ENCODE measurements at places on chromosomes 5 and 9.

DNA sequence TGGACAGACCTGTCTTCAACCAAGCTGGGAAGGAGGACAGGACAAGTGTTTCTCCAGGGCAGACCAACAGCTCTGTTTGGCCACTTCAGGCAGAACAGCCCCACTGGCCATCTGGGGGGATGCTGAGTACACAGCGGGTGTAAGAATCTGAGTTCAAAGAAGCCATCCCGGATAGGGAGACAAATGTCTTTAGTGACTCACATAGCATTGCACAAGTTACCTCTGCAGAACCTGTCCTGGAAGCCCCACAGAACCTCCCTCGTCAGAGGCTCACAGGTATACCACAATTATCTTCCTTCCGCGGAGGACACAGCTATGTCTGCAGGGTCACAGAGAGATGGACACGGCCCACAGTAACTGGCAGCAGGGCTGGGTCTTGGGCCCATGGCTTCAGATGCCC, 2.0 kb downstream of the OR2V2 start:
- DNase-seq = no peak

DNA sequence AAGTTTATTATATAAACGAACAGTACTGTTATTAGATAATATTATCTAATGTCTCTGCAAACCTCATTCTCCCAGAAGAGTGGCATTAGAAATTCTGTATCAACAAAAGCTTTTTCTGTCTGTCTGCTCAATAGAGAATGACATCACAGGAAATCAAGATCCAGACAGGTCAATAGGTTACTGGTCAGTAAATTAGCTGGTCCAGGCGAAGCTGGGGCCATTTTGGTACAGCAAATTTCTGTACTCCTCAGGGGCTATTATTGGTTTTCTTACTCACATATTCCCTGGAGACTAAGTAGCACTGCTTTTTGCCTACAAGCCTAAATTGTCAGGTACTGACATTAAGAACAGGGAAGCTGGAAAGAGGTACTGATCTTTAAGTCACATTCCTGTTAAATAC, 80.5 kb downstream of the PLPP1 start:
- no peak for DNase-seq

DNA sequence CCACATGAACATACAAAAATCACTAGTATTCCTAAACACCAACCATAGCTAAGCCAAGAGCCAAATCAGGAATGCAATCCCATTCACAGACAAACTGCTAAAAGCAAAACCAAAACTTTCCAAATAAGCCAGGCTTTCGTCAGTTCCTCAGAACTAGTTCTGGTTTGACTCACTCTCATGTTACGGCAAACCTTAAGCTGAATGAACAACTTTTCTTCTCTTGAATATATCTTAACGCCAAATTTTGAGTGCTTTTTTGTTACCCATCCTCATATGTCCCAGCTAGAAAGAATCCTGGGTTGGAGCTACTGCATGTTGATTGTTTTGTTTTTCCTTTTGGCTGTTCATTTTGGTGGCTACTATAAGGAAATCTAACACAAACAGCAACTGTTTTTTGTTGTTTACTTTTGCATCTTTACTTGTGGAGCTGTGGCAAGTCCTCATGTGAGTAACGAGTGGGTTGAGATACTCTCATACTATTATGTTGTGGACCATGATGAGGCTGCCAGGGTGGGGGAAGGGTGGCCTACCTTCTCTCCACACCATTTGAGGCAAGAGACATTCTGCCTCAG, at the start of gene PDCD1LG2:
PDCD1LG2 (plus strand) TSS at position 172 of the 572 bp plus-strand sequence. CDS start 12,016 bp downstream, outside the sequence.
- DNase-seq = no peak

GRCh38 chr9:36191290-36191645, 547 bp downstream of the CLTA start:
- DNase-seq = no peak

DNA sequence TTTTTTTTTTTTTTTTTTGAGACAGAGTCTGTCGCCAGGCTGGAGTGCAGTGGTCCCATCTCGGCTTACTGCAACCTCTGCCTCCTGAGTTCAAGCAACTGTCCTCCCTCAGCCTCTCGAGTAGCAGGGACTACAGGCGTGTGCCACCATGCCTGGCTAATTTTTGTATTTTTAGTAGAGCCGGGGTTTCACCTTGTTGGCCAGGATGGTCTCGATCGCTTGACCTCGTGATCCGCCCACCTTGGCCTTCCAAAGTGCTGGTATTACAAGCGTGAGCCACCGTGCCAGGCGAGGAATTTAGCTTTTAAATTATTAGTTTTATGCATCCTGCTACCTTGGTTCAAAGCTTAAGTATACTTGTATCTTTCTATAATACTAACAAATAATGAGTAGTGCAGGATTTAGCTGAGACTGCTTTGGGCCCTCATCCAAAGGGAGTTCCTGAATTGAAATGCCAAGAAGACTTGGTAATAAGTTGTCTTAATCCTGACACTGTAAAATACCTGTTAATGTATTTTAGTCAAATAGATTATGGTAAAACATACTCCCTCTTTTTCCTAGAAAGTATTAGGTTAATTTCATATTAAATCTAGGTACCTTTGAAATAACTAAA, 5.0 kb downstream of the CDC42SE2 start:
- DNase-seq = no peak

DNA sequence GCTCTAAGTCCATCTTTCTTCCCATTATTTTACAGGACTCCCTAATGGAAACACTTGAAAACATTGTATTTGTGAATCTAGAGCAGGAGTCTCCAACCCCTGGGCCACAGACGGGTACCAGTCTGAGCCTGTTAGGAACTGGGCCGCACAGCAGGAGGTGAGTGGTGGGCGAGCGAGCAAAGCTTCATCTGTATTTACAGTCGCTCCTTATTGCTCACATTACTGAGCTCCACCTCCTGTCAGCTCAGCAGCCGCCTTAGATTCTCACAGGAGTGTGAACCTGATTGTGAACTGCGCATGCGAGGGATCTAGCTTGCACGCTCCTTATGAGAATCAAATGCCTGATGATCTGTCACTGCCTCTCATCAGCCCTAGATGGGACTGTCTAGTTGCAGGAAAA, 111.0 kb downstream of the MED27 start:
- DNase-seq = no peak

- no peak for DNase-seq
Measured at GRCh38 chr9:109745335-109746283, 34.4 kb upstream of the PALM2AKAP2 start.

DNA sequence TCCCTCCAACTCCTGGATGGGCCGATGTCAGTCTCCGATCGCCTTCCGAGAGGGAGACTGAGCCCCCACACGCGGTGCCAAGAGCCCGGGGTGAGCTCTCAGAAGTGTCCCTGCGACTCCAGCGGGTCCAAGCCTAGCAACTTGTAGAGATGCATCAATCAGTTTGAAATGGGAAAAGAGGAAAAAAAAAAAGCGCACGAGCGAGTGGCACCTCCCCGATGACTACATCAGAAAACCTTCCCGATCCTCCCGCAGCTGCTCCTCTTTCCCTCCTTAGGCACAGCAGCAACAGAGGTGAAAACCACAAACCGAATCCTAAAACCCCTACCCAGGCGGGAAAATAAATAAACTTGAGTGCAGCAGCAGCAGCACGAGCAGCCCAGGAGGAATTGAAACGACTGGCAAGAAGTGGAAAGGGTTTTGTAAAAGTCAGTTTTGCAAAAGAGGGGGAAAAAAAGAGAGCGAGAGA, 1.0 kb upstream of the EFNA5 start:
- DNase-seq = no peak

DNA sequence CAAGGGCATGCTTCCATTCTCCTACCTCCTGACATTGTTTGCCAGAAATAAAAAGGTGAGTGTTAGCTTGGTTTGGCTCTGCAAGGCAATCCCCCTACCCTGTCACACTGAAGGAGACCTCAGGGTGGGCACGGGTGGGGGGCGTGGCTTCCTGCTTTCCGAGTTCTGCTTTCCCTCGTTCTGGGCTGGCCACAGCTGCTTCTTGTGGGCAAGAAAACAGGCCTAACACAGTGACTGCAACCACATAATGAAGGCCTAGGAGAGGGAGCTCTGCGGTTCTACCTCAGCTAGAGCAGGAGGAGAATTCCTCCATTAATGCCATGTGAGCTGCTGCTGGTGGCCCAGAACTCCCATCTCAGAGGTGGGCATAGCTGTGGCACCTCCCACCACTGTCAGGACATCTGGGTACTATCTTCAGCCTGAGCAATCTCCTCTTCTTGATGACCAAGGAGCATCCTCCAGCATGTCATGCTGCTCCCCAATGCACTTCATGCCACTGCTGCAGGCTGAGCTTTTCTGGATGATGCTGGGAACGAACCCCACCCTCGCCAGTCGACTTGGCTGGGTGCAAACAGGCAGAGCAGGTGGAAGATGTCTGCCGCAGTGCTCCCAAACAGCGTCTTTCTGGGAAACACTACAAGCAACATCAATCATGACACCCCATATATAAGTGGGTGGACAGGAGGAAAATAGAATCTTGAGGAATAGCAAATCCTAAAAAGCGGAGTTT, 139.5 kb upstream of the RAPGEF1 start:
- no peak for DNase-seq

GRCh38 chr5:40655138-40655537, 24.6 kb upstream of the PTGER4 start:
- no peak for DNase-seq

- DNase-seq = no peak
Measured at GRCh38 chr9:87786423-87786822, 60.5 kb downstream of the CTSL start.

DNA sequence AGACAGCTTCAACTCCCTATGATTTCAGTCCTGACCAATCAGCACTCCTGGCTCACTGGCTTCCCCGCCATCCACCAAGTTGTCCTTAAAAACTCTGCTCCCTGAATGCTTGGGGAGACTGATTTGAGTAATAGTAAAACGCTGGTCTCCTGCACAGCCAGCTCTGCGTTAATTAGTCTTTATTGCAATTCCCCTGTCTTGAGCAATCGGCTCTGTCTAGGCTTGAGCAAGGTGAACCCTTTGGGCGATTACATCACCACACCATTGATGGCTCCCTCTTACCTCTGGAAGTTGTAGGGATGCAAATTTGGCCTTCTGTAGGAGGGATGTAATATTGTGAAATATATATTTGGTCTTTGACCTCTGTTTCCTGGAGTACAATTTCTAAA, 2.9 kb upstream of the SLC23A1 start:
- no peak for DNase-seq

DNA sequence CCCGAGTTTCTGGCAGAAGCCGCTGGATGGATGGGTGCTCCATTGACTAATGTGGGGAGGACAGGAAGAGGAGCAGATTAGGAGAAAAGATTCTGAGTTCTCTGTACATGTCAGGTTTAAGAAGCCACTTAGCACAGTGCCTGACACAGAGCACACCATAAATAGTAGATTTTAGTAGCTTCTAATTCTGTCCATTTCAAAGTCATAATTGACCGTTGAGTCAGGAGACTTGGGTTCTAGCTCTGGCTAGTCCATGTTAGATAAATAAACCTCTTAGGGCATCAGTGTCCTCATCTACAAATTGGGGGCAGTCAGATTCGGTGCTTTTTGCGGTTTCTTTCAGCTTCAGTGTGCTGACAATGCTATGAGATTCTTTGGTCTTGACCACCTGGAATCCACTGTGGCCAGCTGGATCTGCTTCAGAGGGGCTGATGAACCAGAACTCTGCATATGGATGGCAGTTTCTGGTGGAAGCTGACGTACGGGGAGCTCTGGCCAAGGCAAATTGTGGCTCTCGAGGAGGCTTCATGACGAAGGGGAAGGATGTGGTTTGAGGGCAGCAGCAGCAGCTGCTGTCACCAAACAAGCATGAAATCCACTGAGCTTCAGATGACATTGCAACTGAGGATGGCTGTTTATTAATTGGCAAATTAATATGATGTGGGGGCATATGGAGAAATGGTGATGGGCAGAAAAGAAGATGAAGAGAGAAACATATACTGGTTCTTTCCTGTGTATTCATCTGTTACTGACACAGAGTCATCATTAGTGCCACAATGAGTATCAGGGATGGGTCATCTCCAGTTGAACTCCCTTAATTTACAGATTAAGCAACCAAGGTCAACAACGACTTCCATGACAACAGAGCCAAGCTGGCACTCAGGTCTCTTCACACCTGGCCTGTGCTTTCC, 134.4 kb downstream of the AOPEP start:
- DNase-seq = no peak

GRCh38 chr5:174553556-174553955, 170.8 kb upstream of the MSX2 start:
- DNase-seq = no peak

DNA sequence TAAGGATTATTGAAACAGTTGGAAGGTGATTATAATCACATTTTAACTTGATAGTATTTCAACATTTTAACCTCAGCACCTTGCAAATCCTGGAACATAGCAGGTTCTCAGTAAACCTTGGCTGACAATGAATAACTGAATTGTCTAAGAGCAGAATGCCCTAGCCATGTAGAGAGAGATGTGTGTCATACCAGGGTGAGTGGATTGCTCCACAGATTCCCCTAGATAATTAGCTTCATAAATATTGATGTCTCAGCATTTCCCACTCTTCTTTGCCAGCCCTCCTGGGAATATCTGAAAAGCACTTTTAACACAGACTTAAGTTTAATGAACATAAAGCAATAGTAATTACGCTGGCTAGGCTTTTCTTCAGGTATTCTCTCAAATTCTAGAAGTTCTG, 363.5 kb downstream of the MAN2A1 start:
- no peak for DNase-seq

GRCh38 chr9:94920420-94921091, 194.1 kb downstream of the AOPEP start:
- no peak for DNase-seq

GRCh38 chr5:102591650-102592049, 92.8 kb upstream of the SLCO6A1 start:
- DNase-seq = no peak

- DNase-seq = no peak
Measured at GRCh38 chr5:94316916-94317838, 301.2 kb downstream of the KIAA0825 start.

- no peak for DNase-seq
Measured at GRCh38 chr5:169296419-169297143, 4.4 kb downstream of the SLIT3 start.

- DNase-seq = no peak
Measured at GRCh38 chr5:52598968-52599367, 188.7 kb upstream of the ITGA1 start.

GRCh38 chr5:180380856-180381255, 27.7 kb upstream of the GFPT2 start:
- DNase-seq = no peak

DNA sequence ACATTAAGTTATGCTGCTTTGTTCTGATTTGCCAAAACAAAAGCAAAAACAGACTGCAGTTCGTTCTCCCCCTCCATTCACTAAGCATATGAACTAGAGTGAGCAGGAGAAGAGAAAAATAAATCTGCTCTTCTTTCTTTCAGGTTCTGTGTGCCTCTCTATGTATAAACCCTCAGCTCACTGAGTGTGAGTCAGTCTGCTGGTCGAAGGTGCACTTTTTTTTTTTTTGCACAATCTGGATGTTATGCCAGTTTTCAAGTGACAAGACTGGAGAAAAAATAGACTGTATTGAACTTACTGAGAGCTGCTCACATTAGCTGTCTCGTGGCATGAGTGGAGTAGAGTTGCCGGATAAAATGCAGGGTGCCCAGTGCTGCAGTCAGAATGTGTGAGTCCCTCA, 244.6 kb upstream of the ATP10B start:
- no peak for DNase-seq
